SK-N-SH (cell line): ENCODE measurements at places on chromosomes 5 and 9. TPM values are rescaled to one million over a fixed set of nuclear protein-coding genes. Genes with fewer than 3 reads are reported as not detected.

DNA sequence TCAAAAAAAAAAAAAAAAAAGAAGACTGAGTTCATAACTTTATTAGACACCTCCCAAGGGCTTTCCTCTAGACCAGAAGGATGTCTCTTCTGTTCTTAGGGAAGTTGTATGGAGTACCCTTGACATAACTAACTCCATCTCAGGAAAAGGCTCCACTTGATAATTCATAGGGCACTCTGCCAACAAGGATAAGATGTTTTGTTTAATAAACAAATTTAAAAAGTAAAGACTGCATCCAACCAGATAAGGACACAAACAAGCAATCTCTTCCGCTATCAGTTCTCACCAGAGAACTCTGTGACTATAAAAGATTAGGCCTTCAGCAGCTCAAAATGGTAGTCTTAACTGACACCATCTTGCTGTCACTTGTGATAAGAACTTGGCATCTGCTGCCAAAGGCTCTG is 65.8 kb downstream of the SFXN1 start:
- H3K27me3 ChIP-seq: no peaks in the 10 kb centered on the region; the same call in 1 of the 2 replicates
- H3K4me1 ChIP-seq: no peaks in the 10 kb centered on the region
- H3K36me3 ChIP-seq: no peaks in the 10 kb centered on the region
- no peak overlapping the region for H3K27ac ChIP-seq
- DNase-seq: no peak
- H3K4me3 ChIP-seq: no peak overlapping the region

DNA sequence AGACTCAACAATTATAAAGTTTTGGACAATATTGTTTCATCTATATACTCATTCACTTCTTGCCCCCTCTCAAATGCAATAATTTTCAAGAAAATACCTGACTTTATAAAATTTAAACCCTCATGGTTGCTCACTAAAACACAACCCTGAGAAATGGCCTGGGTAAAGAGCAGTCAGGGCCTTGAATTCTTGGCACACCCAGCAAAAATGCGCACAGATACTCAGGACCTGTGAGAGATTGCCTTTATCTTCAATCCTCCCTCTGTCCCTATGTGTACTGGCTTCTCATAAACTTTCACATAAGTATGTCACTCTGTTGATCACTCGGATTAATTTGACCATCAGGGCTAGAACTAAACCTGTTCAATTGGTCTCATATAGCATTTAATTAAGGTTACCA is 12.8 kb upstream of the ACO1 start:
- no peak for DNase-seq
- no peaks in the 10 kb centered on the region for H3K36me3 ChIP-seq
- no peak overlapping the region for H3K4me3 ChIP-seq
- no peak overlapping the region for H3K27ac ChIP-seq
- no peaks in the 10 kb centered on the region for H3K27me3 ChIP-seq

- no peaks in the 10 kb centered on the region for H3K27me3 ChIP-seq
- peaks cover 4% of the 10 kb centered on the region for H3K4me1 ChIP-seq
- no peaks in the 10 kb centered on the region for H3K36me3 ChIP-seq
Measured at GRCh38 chr5:106312360-106312759, 1358.4 kb downstream of the EFNA5 start.

- H3K27me3 ChIP-seq: no peaks in the 10 kb centered on the region
- no peaks in the 10 kb centered on the region for H3K36me3 ChIP-seq
- H3K4me1 ChIP-seq: no peaks in the 10 kb centered on the region; the same call in 1 of the 2 replicates
- no peak overlapping the region for H3K4me3 ChIP-seq
Measured at GRCh38 chr5:54304040-54304439, 6.3 kb downstream of the ARL15 start.

- no peaks in the 10 kb centered on the region for H3K36me3 ChIP-seq
- no peak overlapping the region for H3K27ac ChIP-seq
- no peaks in the 10 kb centered on the region; the same call in 1 of the 2 replicates for H3K27me3 ChIP-seq
- no peak overlapping the region for H3K4me3 ChIP-seq
- DNase-seq: no peak
- H3K4me1 ChIP-seq: no peaks in the 10 kb centered on the region
Measured at GRCh38 chr5:40292006-40292405, 387.7 kb upstream of the PTGER4 start.

The SLCO6A1 gene
- polyA plus RNA-seq: not detected in 2 replicates

The PTGES gene
- 3.2 and 5.2 TPM in 2 replicates for polyA plus RNA-seq
